ENCODE measurements at places on chromosomes 3 and 15.

GRCh38 chr15:89937365-89938350, 24.9 kb upstream of the ARPIN start:
- DNase-seq: no peak

DNA sequence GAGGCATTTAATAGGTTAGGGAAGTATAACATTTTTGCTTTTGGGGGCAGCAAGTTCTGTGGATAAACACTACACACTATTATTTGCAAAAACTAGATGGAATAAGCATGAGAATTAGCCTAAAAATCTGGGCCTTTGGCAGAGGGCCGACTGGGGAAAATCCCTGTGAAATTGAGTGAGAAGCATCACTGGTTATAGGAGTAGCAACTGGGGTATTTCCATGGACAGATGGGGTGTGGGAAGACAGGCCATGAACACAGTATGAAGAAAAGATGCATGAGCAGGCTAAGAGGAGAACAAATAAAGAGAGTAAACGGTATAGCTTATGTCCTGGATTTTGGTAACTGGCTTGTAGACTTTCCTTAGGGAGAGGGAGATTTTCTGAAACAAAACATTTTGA, 32.9 kb upstream of the CSPG5 start:
- no peak for DNase-seq

GRCh38 chr3:60720736-60721135, 530.5 kb downstream of the FHIT start:
- DNase-seq: no peak

DNA sequence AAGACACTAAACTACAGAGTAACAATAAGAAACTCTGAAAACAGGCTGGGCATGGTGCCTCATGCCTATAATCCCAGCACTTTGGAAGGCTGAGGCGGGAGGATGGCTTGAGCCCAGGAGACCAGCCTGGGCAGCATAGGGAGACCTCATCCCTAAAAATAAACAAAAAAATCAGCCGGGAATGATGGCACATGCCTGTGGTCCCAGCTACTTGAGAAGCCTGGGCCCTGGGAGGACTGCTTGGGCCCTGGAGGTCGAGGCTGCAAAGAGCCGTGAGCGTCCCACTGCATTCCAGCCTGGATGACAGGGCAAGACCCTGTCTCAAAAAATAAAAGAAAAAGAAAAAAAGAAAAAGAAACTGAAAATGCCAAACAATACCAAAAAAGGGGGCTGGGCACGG, 55.4 kb downstream of the TMCC1 start:
- DNase-seq: no peak

GRCh38 chr15:88255484-88256278, 858 bp downstream of the NTRK3 start:
- peak; percentile 53 for DNase-seq

DNA sequence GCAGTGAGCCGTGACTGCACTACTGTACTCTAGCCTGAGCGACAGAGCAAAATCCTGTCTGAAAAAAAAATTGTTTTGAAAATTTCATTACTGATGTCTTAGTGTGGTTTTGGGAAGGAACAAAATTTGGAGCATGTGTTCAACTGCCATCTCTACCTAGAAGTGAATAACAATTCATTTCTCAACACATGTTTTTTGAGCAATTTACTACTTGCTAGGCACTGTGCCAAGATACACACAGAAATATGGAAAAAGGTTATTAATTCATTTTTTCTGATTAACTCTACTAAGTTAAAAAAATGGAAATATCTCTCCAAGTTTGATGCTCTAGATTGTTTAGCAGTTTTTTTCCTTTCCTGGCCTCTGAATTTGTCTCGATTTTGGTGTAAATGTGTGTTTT, 5.2 kb upstream of the TCF12 start:
- no peak for DNase-seq

DNA sequence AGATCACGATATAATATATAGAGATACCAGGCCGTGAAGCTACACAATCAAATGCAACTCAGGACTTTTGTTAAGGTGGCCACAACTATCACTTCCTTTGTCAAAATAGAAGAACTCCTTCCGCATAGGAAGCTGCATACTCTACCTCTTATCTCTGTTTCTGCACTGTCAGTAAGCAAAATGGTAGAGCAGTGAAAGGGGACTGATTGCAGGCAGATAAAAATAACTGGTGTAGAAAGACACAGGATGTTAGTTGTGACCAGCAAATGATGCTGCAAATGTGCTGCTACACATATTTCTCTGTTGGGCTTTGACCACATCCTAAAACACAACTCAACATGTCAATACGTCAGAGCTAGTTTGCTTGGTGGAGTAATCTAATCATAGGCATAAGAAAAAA, 16.3 kb upstream of the TRAT1 start:
- no peak for DNase-seq

DNA sequence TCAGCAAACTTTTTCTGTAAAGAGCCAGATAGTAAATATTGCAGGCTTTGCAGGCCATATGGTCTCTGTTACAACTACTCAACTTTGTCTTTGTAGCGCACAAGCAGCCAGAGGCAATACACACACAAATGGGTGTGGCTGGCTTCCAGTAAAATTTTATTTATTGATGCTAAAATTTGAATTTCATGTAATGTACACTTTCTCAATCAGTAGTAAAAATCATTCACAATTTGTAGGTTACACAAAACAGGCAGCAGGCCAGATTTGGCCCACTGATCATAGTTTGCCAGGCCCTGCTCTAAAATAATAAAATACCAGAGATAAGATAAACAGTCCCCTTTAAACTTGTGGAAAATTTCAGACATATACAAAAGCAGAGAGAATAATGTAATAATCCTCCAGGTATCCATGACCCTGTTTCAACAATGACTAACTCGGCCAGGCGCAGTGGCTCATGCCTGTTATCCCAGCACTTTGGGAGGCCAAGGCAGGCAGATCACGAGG, 330.3 kb downstream of the SHQ1 start:
- DNase-seq: no peak

DNA sequence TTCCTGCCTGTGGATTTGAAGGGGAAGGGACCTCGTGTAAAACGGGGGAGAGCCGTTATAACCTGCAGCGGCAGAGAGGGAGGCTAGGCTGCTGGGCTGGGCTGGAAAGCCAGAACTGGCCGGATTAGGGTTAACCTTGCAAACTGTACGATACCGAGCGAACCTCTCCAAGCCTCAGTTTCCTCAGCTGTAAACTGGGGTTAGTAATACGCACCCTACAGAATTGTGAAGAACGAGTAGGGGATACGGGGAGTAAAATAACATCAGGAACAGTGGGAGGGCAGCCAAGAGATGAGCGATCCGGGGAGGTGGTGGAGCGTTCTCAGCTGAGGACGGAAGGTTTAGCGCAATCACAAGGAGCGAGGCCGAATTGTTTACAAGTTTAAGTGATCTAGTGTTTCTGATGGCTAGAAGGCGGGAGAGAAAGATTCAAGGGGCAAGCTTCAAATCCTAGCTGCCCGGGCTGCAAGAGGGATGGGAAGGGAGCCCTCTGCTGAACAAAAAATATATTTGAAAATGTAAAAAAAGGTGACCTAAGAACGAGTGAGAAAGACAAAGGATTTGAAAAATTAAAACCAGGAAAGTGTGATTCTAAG, 768 bp upstream of the SEMA5B start:
- peak; percentile 59 for DNase-seq

DNA sequence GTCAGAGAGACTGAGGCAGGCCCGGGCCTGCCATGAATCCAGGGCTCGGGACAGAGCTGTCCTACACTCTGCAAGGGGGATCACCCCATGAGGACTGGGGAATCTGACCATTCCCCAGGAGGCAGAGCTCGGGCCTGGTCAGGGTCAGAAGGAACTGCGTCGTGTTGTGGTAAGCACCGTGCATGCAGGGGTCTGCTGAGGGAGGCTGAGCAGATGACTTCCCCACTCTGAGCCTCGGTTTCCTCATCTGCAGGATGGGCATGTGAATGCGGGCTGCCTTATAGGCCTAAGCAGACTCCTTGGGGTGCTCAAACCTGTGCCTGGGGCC, 61.6 kb upstream of the IQSEC1 start:
- DNase-seq: peak; percentile 4

All from WERI-Rb-1 (cell line).